GM12878 (cell line): ENCODE measurements at places on chromosomes 4 and X. TPM values are rescaled to one million over a fixed set of nuclear protein-coding genes. Genes with fewer than 3 reads are reported as not detected.
A peak's percentile ranks its signal among the peaks of the same experiment; 100 is the strongest.

Gene SHOX
- total RNA-seq = not detected in 2 replicates

GRCh38 chrX:42524379-42524778 lies 253.6 kb downstream of the PPP1R2C start:
- no peak for DNase-seq

Gene CBR4
- total RNA-seq = 32.2 and 32.9 TPM in 2 replicates

Gene C4orf36
- 1.4 and 2.3 TPM in 2 replicates for total RNA-seq

- DNase-seq = no peak
Measured at GRCh38 chrX:103329991-103330390, at the start of gene TCEAL7. Gene TCEAL7 (plus strand): TSS chrX:103330239. CDS start chrX:103331404, 1,165 bp downstream.

GRCh38 chr4:122898370-122899150 lies 23.8 kb downstream of the NUDT6 start:
- DNase-seq = no peak

Gene ADGRG4
- not detected in 2 replicates for total RNA-seq

Gene F8A2
- not detected in 2 replicates for total RNA-seq

DNA sequence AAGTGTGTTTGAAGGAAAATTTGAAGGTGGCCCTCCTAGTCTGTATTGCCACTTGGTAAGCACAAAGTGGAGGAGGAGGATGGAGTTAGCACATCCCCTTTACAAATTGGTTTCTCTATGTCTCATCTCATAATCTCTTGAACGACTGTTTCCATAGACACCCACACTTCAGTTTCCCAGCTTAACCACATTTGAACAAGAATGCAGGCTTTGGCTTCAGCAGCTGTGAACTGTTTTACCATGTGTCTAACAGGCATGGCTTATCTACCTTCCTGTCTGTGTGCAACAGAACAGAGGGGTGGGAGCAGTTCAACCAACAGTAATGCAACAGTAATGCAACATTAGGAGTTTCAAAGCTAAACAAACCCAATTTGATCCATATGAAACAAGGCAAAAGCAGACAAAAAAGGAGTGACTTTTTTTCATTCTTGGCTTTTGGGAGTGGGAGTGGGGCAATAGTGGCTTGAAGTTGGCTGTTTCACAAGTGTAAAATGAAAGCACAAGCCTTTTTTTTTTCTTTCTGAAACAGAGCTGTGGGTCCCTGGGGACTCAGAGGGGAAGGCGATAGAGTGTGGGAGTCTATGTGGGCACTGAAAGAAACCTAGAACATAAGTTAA lies 108.0 kb downstream of the ITM2A start:
- DNase-seq = peak; percentile 99

- DNase-seq = no peak
Measured at GRCh38 chrX:19615361-19615910, 100.1 kb upstream of the MAP3K15 start.

Gene MCF2
- 0.36 and 0.45 TPM in 2 replicates for total RNA-seq

DNA sequence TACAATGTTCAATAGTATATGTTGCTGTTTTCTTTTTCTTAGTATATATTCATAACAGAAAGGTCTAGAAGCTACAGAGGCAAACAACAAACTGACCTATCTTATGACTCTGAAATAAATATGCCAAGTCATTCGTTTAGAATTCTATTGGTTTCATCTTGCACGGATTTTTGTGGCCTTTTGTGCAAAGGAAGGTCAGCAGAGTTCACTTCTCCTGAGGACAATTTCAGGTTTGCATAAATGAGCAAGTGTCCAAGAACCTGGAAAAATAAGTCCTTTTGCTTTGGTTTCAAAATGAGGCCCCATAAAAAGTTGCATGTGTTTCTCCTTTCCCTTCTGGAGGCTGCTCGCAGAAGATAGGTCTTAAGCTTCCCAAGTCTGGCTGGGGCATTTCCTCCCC lies 156.9 kb downstream of the APBB2 start:
- DNase-seq = no peak

DNA sequence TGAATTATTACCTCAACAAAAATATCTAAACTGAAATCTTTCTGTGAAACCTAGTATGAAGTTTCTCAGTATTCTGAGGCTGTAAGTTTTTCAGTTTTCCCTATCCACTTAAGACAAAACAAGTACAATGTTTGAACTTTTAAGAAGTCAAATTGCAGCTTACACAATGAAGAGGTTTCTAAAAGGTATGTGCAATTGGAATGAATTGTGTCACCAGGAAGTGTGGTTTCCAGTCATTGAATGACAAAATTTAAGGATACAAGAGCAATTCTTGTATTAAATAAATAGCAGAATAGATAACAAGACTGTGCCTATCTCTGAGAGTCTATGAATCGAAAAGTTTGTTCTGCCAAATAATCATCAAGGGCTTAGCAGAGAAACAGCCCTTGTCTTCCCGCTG lies 207.3 kb downstream of the ANKRD50 start:
- no peak for DNase-seq

DNA sequence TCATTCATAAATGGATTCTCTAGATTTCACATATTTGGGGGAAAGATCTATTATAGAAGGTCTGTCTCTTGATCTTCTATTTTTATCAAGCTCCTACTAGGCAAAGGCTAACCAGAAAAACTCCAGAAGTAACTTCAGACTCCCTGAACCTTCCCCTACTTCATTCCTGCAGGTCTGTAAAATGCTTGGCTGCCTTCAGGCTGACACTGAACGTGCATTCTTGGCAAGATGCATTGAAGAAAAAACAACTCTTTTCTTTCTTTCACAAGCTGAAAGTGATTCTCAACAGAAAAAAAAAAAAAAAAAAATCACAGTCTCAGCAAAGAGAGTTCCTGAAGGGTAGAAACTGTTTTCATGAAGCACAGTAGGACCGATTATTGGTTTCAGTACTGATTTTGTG lies 12.7 kb downstream of the OPHN1 start:
- no peak for DNase-seq

DNA sequence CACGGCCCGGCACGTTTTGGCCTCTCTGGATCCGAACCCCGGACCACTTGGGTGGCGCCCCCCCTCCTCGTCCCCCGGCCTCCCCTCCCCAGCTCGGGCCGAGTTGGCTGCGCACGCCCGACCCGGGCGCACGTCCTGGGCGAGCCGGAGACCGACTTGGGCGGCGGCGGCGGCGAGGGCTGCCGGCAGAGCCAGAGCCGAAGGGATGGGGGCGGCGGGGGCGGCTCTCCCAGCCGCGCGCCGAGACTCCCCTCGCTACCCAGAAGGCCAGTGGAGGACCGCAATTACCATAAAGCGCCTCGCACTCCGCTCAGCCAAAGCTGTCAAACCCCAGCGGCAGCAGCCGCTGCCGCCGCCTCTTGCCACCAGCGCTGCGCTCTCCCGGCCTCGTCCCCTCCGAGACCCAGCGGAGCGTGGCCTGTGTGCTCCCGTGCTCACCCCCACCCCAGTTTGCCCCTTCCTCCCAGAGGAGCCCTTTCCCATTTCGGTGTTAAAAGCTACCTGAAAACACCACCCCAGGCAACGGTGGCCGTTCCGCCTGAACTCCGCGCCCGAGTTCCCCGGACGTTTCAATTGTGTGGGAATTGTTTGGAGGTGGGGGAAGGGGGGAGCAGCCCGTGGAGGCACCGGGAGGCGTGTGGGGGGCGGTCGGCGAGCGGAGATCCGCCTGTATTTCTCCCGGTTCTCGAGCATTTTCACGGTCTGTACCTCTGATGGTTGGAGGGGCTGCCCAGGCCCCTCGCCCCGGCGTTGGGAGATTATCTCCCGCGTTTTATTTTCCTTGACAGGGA lies 701 bp upstream of the BCOR start:
- DNase-seq = no peak

Gene PRR32
- not detected in 2 replicates for total RNA-seq

DNA sequence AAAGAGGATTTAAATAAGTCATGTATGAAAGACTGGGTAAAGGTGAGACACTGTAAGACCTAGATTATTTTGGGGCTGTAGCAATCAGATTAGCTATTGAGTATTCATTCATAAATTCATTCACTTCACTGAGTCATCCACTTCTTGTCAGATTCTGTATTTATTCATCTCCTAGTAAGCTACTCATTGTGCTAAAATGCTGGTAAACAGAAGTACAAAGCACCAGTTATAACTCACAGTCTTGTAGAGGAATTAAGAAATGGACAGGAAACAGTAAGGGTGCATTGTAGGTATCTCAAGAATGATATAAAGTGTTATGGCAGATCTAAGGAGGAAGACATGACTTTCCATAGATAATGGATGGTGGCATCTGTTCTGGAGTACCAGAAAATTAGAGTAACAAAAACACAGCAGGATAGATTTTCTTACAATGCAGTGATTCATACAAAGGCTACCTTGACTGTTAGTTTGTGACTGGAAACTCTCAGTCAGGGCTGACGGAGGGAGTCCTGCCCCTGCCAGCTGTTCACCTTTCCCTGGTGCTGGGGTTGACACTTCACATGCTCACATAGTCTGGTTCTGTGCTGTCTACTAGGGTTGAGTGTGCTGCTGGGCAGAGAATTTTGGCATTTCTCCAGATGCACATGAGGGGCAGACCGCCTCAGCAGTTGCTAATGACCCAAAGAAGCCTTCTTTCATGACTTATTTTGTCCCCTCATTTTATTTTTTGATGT lies 26.5 kb upstream of the HAND2 start:
- no peak for DNase-seq

DNA sequence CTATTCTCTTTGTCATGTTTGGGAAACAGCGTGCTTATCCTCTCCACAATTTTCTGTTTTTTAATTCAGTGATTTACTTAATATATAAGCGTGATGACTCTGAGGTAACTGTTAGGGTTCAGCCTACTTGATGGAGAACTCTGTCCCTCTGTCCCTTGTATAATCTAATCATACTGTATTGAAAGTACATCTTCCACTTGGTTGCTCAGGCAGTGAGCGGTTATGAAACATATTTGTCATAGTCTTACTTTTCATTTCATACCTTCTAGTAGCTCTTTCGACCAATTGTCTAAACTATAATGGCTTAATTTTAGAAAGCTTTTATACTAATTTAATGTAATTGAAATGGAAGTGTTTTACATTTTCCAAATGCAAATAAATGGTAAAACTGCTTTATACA lies 469.0 kb downstream of the TLL1 start:
- DNase-seq = no peak

Gene PTPN13
- 58.9 and 61.2 TPM in 2 replicates for total RNA-seq

DNA sequence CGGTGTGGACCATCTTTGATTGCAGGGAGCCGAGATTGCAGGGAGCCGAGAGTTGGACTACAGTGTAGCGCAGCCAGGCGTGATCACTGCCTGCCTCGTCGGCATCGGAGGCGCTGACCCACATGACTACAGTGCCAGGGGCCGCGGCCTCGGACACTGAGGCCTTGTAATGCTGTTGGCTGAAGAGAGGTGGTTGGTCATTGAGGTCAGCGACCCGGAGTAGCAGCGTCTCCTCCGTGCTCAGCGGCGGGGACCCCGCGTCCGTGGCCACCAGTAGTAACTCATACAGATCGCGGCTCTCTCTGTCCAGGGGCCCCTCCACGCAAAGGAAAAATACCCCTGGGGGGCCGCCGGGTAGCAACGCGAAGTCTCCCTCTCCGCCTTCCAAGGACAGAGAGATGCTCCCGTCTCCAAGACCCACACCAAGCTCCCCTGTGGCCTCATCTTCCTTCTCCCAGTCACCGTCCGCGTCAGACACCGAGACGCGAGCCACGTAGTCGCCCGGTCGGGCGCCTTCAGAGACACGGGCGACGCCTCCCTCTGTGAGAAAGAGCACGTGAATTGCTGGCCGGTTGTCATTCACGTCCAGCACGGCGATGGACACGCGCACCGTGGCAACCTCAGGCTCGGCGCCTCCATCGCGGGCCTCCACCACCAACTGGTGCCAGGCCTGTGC lies 1.9 kb downstream of the DCHS2 start:
- no peak for DNase-seq

GRCh38 chrX:68203646-68204045 lies 229.6 kb downstream of the OPHN1 start:
- no peak for DNase-seq

GRCh38 chrX:87679849-87680248 lies 162.2 kb downstream of the KLHL4 start:
- DNase-seq = no peak

GRCh38 chrX:12951595-12951975 lies 23.3 kb upstream of the TMSB4X start:
- no peak for DNase-seq

GRCh38 chr4:26663888-26664287 lies 80.0 kb downstream of the TBC1D19 start:
- no peak for DNase-seq

- DNase-seq = no peak
Measured at GRCh38 chr4:151429957-151430570, 21.1 kb downstream of the FHIP1A start.
